ENCODE measurements at places on chromosomes 4 and X.

- DNase-seq: no peak
Observed at GRCh38 chr4:149294601-149295000, 521.0 kb downstream of the IQCM start.

- no peak for DNase-seq
Observed at GRCh38 chrX:39835776-39836175, 262.0 kb downstream of the BCOR start.

DNA sequence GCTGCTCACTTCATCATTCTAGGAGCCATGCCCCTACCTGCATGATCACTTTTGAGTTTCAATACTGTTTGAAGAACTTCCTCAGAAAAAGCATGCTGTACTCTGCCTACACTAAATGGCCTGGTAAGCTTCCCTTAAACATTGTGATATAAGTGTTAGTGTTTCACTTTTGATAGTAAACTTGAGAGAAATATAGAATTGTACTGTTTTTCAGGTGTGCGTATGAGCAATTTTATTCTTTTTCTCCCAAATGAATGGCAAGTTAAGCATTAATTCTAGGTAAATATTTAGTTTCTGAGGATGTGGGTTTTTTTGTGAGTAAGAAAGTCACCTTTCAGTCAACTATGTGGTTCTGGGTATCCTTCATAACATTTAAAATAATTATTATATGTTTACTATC lies 484.5 kb downstream of the IL15 start:
- no peak for DNase-seq

DNA sequence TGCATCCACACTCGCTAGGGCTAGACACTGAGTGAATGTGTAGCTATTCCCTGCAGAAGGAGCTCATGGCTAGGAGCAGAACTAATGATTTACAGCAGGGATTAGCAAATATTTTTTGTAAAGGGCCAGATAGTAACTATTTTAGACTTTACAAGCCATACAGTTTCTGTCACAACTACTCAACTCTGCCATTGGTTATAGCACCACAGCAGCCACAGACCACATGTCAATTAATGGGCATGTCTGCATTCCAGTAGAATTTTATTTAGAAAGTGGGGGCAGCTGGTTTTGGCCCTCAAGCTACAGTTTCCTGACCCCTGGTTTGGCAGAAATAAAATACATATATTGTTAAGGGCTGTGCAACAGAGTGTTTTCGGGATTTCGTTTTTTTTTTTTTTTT lies 192.6 kb downstream of the FRMPD4 start:
- DNase-seq: no peak

DNA sequence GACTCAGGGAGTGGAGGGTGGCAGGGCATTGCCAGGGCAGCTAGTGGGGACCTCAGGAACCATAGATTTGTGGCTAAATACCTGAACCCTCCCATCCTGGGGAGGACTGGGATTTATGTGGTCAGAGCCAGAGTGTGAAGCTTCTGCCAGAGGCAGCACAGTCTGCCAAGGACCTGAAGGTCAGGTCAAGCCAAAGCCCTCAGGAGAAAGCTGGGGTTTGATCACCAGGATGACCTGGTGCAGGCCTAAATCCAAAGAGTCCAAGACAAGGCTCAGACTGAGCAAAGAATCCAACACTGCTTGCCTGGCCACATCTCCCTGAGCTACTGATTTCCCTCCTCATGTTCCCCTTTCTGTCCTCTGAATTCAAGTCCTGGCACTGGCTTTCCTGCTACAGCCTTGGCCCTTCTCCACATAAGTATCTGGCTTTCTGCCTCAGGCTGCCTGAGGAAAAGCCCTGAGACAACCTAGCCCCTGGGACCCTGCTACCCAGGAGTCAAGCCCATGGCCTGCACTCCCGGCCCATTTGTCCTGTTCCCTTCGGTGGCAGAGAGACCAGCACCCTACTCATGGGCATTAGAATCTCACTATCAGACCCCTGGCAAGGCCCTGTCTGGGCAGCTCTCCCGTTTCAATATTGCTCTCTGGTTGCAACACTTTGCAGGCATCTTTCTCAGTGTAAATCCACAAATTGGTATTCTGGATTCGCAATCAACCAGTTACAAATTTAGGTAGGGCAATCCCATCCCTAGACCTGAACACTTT lies 39.3 kb upstream of the SLC25A43 start:
- DNase-seq: no peak

GRCh38 chr4:168888715-168889215 lies 121.3 kb downstream of the CBR4 start:
- no peak for DNase-seq

DNA sequence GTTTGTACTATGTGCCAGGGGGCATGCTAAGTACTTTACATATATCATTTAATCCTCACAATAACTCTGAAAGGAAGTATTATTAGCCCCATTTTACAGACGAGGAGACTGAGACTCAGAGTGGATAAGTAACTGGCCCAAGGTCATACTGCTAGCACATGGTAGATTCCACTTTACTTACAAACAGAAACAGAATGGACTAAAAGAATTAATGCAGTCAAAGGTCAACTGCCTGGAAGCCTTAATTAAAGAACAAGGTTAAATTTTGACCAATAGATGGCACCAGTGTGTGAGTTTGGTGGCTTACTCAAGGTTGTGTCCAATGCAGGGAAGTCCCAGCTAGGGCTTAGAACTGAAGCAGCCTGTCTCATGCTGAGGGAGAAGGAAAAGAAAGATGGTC lies 4.7 kb downstream of the RIPPLY1 start:
- peak; percentile 59 for DNase-seq

- DNase-seq: peak; percentile 53
Observed at GRCh38 chr4:185730387-185730786, 81.6 kb downstream of the SORBS2 start.

GRCh38 chr4:160745126-160745525 lies 1418.7 kb downstream of the FSTL5 start:
- DNase-seq: peak; percentile 26

GRCh38 chr4:68615699-68616422 lies 39.7 kb upstream of the UGT2B17 start:
- no peak for DNase-seq

DNA sequence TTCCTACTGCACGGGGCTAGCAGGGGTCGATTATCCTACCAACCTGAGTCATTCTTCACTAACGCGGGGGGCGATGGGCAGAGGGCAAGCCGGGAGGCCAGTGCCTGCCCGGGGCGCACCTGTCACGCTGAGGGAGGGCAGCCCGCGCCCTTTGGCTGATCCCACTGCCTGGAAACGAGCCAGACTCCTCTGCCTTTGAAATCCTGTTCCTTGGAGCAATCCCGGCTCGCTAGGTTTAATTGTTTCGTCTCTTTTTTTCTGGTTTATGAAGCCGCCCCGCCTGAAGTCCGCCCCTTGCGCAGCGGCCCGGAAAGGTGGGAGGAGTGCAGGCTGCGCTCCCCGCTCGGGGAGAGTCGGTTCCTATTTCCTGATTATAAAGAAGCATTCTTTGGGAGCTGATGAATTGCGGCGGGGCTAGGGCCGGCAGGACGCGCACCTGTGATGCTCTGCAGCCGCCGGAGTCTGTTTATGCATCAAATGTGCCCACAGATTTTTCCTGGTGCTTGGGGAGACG lies 484.2 kb downstream of the BCOR start:
- DNase-seq: peak; percentile 49

- peak; percentile 53 for DNase-seq
Observed at GRCh38 chr4:168880072-168880675, 129.9 kb downstream of the CBR4 start.

DNA sequence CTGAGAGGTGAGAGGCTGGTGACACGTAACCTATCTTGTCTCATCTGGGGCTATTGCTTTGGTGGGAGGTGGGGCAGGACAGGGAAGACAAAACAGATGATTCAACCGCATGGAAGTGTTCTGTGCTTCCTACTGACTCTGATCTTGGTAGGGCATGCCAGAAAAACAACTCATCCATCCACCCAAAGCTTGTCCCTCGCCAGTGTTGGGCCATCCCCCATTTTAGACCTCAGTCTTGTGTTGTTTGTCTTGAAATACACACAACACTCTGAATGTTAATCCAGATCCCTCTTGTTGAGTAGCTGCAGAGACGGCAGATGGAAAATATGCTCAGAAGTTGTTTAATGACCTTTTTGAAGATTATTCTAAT lies 377 bp downstream of the CHRNA9 start:
- DNase-seq: no peak

- peak; percentile 50 for DNase-seq
Observed at GRCh38 chrX:155048977-155049619, 21.8 kb downstream of the CMC4 start.

DNA sequence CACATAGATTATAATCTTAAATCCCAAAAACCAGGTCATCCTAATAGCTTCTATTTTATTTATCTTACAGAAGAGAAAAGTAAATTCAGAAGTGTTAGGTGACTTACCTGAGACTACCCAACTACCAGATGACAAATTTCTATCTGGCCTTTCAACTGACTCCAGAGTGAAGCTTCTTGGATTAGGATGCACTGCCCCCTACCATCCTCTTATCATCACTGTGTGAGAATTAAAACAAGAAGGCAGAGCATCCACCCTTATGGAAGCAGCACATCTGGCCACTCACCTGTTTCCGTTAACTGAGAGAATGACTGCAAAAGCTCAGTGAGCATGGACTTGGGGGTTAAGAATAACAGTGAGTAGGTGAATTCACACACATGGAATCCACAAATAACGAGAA lies 502.6 kb upstream of the TECRL start:
- DNase-seq: no peak

- no peak for DNase-seq
Observed at GRCh38 chrX:64843224-64843623, 133.0 kb downstream of the ZC4H2 start.

DNA sequence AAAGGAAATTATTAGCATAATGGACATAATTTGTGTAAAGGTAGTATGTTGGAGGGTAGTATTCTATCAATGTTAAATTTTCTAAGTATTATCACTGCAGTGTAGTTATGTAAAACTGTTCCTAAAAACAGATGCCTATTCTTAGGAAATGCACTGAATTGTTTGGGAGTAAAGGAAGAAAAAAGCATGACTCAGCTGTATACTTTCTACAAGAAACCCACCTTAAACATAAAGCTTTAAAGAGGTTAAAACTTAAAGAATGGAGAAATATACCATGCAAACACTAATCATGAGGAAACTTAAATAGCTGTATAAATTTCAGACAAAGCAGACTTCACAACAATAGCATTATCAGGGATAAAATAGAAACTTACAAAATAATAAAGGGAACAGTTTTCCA lies 292.9 kb downstream of the ANTXR2 start:
- no peak for DNase-seq

All from astrocyte of the hippocampus (primary cell).